Esophagus muscularis mucosa (tissue), 4 donors: ENCODE measurements at places on chromosomes 13 and 19.
A peak's percentile ranks its signal among the peaks of the same experiment; 100 is the strongest.

DNA sequence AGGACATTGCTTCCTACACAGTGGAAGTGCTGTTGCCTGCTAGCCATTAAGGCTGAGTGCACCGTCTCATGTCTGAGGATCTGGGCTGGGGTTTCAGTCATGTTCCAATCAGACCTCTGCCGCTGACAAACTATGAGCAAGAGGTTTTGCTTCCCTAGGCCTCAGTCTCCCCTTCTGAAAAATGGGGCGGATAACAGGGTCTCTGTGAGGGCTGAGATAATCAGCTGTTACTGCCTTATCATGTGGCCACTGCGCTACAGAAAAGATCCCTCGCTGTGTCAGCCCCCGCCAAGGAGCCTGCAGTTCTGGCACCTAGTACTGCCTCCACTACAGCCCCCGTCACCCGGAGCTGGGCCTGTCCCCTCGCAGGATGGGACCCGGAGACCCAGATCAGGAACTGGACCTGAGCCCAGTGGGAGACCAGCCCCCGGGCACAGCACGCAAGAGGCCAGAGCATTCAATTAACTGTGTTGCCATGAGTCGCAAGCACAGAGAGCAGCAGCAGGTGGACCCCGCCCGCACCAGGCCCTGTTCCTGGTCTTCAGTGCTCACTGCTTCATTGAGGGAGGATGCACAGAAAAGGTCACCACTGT, 3.0 kb upstream of the PNKP start:
- no peak for DNase-seq

DNA sequence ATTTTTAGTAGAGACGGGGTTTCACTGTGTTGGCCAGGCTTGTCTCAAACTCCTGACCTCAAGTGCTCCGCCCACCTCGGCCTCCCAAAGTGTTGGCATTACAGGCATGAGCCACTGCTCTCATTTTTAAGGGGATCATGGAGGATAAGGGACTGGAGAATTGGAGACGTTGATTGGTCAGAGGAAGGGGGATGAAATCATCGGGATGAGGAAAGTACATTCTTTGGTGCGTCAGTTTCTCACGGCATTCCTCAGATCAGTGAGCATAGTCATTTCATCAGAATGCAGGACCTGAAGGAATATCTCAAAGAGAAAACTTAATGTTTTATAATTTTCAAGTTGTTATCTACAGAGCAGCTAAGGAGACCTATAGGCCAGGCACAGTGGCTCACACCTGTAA, 14.0 kb downstream of the ZNF114 start:
- no peak for DNase-seq

DNA sequence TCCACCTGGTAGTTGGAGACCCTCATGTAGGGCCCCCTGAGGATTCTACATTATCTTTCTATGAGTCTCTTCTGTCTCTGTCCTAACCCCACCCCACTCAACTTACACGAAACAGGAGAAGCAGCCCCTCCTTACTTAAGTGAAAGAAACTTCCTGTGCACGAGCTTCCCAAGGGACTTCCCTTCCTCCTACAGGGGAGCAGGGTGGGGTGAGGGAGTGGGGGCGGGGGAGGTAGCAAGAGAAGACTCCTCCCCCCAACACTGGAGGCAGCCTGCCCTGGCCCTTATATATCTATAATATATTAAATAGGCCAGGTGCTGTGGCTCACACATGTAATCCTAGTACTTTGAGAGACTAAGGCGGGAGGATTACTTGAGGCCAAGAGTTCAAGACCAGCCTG, 5.5 kb upstream of the PDE4C start:
- DNase-seq, result no peak

DNA sequence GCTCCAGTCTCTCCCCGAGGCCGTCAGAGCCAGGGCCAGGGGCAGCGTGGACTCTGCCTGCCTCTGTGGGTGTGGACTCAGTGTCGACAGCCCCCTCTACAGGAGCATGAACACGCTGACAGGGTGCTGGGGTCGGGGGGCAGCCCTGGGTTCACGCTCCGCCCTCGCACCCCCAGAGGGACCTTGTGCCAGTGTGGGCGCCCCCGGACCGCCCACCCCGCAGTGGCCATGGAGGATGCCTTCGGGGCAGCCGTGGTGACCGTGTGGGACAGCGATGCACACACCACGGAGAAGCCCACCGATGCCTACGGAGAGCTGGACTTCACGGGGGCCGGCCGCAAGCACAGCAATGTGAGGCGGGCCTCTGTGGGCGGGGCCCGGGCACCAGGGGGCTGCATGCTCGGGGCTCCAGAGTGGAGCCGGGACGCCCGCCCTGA, 8.3 kb downstream of the TRPM4 start:
- DNase-seq, result no peak

DNA sequence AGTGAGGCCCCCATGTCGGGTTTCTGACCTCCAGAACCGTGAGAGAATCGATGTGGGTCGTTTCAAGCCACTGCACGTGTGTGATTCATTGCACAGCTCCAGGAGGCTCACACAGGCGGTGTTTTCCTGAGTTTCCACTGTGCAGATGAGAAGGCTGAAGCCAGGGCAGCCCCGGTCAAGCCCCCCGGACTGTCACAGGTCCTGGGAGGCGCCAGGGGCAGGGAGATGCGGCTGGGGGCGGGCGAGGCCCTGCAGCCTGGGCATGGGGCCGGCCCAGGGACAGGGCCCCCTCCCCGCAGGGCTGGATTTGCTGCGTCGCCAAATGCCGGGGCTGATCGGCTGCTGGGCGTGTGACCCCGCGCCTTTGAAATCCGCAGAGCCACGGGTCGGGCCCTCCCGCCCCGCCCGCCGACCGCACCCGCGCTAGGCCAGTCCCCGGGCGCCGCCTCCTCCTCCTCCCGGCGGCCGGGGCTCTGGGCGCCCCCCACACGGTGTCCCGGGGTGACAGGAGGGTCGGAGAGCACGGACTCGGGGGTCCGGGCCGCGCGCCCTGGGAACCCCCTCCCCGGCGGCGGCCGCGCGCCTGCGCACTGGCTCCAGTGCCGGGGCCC, 9.9 kb upstream of the MKNK2 start:
- DNase-seq, result peak; percentile 95

- no peak for DNase-seq
These were observed 13.8 kb upstream of the OLFM4 start for GRCh38 chr13:53014495-53015443.

DNA sequence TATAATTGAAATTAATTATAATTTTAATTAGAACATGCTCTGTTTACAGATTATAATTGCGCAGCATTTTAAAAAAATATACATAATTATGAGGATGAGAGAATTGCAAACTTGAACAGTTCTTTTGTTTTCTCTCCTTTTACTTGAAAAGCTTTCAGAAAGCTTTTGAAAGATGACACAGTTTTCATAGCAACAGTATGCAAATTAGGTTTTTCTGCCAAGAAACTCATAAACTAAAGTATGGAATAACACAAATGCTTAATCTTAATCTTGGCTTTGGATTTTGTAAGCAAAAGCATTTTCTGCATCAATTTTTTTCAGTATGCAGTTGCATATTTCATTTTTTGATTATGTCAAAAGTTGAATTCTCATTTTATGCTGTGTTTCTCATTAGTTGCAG, 32.8 kb upstream of the AKAP11 start:
- no peak for DNase-seq

GRCh38 chr13:27295660-27296059, 25.0 kb downstream of the RASL11A start:
- no peak for DNase-seq

GRCh38 chr19:3034406-3034655, 5.3 kb upstream of the TLE2 start:
- no peak for DNase-seq

DNA sequence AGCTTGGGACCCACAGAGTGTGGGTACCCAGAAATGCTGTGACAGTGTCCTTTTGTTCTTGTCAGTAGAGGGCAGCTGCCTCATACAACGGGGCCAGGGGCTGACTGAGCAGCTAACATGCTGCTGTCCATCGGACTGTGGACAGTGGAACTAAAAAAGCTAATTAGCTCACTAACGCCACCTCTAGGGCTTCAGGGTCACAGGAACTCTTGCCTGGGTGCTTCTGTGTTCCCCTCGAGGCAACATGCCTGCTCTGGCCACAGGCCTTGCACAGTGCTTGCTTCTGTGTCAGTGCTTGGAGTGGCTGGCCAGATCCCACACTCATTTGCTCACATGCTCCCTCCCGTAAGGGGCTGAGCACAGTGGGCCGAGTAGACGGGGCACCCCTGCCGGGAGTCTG, 377.0 kb downstream of the OLFM4 start:
- DNase-seq, result no peak

- DNase-seq, result no peak
These were observed 151.2 kb downstream of the DIAPH3 start for GRCh38 chr13:60012488-60012887.

- peak; percentile 86 for DNase-seq
These were observed 62.7 kb downstream of the COL4A1 start for GRCh38 chr13:110244071-110244830.

- no peak for DNase-seq
These were observed 16.3 kb upstream of the RNASEH2B start for GRCh38 chr13:50893211-50893852.

GRCh38 chr13:48142436-48142835, 47.5 kb upstream of the MED4 start:
- no peak for DNase-seq

DNA sequence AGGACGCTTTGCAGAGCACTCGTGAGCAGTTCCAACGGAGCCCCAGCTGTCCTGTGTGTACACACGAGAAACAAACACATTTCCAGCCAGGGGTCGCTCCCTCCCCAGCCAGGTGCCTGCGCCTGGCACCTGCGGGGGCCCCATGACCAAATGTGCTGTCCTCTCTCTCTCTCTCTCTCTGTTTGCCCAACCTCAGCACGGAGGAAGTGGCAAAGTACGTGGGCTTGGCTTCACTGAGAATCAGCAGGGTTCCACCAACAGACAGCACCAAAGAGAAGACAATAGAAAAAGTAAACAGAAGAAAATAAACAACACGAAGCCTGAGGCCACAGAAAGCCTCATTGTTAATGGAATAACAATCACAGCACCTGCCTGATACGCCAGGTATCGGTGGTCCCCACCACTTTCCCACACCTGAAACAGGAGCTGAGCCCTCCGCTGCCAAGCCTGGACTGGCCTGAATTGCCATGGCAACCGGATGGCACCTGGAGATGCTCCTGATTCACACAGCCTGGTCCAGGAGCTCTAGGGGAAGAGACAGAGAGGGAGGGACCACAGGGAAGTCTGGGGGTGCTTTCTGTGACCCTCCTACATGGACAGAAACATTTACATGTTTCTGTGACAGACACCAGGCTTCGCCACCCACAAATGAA, 103.9 kb upstream of the CACNA1A start:
- DNase-seq, result no peak

DNA sequence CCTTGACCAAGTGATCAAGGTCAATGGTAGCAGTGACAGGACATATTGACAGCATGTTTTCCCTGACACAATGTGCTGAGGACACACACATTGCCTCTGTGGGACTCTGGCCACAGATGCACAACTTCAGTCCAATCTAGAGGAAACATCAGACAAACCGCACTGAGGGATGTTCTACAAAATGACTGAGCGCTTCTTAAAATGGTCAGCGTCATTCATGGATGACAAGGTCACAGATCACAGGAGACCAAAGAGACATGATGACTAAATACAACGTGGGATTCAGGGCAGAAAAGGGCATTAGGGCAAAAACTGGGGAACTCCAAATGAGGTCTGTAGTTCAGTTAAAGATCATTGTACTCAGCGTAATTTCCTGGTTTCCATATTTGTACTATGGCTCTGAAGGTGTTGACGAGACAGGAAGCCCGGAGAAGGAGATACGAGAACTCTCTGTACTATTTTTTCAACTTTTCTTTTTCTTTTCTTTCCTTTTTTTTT, 20.6 kb downstream of the PBX4 start:
- DNase-seq, result no peak

- DNase-seq, result no peak
These were observed 1.6 kb downstream of the METTL21C start for GRCh38 chr13:102693250-102693649.

- no peak for DNase-seq
These were observed at the start of gene TICAM1 for GRCh38 chr19:4831304-4831978. Gene TICAM1, minus strand, starts transcription at chr19:4831712. Its CDS starts 13,335 bp downstream, at chr19:4818377.

DNA sequence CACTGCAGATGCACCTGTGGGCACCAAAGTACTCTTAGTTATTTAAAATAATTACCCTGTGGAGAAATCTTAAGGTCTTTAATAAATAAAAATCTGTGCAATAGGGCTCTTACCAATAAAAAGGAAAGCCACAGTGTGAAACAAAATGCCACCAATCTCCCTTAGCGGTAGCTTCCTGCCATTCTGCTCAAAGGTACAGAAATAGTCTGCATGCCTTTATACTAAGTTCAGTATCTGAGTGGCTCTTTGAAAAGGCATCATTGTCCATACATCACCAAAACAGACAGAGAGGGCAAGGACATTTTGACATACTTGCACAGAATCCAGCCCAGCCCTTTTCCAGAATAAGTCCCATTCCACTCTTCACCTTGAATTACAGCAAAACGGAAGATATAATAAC, 161.0 kb downstream of the KLF12 start:
- no peak for DNase-seq

DNA sequence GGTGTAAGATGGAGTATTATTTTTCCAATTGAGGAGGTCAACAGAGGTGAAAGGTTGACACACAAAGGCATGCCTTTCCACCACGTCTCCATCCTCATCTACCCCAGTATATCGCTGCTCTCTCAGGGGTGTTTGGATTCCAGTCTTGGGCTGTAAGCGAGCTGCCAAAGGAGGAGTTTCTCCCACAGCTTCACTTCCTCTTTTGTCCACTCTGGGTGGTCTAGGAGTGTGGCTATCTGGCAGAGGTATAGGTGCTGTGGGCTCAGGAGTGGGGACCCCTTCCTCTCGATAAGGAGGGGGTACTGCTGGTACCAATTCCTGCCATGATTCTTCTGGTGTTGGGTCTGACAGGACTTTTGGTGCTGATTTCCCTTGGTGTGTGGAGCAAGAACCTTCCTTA, 39.4 kb downstream of the ZNF846 start:
- no peak for DNase-seq

- no peak for DNase-seq
These were observed 800.7 kb upstream of the SLITRK5 start for GRCh38 chr13:86870444-86870843.

DNA sequence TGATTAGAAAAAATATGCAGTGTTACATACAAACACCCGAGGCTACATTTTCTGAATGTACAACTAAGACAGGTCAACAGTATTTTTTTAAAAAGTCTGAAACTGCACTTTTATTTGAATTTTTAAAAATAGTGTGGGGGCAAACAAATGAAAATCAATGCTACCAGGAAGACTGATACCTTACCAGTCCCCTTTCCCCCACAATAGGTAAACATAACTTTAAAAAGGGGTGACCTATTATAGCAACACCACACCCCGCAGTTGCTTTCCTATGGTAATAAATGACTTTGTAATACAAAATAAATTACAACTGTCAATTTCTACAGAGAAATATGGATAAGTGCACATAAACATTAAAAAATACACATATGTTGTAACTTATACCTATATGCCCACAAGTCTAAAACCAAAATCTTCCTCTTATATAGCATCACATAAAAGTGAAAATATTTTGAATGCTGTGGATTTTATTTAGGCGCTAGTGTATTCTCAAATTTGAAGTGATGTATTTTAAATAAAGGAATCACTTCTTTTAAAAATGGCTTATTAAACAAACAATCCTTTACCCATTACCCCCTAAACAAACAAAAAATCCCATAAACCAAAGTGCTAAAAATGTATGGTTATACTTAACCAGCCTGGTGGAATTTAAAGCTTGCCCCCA, 63.1 kb downstream of the KCNRG start:
- no peak for DNase-seq
